GM23248 (cell line): ENCODE measurements at places on chromosomes 6 and 20. TPM values are rescaled to one million over a fixed set of nuclear protein-coding genes. Genes with fewer than 3 reads are reported as not detected.

The EPB41L1 gene
- total RNA-seq = 16.2 and 19.2 TPM in 2 replicates

The HCRTR2 gene
- total RNA-seq = not detected in 2 replicates

The SLC4A11 gene
- total RNA-seq = 0.63 and 0.65 TPM in 2 replicates

The FAM209A gene
- total RNA-seq = not detected in 2 replicates
